Liver (tissue), 10 donors: ENCODE measurements at places on chromosomes 5 and 9. TPM values are rescaled to one million over a fixed set of nuclear protein-coding genes. Genes with fewer than 3 reads are reported as not detected.

The SPEF2 gene
- polyA plus RNA-seq: 1.3 TPM

DNA sequence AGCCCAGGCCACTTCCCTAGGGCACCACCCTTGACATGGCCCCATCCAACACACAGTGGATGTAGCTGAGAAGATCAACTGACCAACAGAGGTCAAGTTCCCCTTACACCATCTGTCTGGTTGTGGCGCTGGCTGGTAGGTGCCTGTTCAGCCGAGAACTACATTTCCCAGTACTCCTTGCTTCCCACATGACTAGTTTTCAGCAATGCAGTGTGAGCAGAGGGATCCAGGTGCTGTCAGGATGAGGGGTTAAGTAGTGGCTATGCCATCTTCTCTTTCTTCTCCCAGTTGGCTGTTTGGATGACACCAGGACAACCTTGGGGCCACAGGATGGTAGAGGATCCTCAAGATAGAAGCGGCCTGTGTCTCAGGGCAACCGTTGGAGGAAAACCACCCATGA, 48.6 kb upstream of the SH3PXD2B start:
- DNase-seq: peak; percentile 19

DNA sequence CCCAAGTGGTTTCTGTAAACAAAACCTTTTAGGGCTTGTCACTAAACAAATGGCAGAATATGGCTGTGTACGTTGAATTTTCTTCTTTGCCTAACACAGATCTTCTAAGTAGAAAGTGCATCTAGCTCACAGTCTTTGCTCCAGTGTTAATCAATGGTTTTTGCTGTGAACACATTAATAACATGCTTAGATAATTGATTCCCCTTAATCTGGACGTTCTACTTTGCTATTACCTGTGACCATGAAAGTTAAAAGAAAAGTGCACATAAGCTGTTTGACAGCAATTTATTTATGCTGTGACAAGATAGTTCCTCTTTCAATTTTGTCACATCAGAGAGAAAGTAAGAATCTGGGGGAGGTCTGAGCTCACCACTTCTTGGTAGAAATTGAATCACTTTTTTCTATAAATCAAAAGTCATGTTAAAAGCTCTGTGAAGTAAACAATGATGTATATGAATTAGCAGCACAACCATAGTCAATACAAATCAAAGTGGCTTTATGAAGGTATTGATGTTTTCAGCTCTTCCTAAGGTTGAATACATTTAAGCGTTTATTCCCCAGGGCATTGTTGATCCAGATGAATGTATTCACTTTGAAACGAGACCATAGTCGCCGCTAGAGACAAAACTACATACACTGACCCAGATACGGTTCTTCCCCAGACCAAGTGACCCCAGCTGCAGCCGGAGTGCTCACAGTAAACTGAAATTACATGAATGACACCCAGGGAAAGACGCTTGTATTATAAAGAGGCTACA, 174.6 kb upstream of the ZNF608 start:
- no peak for DNase-seq

GRCh38 chr9:21624675-21625644, 142.8 kb upstream of the IFNE start:
- DNase-seq: no peak

DNA sequence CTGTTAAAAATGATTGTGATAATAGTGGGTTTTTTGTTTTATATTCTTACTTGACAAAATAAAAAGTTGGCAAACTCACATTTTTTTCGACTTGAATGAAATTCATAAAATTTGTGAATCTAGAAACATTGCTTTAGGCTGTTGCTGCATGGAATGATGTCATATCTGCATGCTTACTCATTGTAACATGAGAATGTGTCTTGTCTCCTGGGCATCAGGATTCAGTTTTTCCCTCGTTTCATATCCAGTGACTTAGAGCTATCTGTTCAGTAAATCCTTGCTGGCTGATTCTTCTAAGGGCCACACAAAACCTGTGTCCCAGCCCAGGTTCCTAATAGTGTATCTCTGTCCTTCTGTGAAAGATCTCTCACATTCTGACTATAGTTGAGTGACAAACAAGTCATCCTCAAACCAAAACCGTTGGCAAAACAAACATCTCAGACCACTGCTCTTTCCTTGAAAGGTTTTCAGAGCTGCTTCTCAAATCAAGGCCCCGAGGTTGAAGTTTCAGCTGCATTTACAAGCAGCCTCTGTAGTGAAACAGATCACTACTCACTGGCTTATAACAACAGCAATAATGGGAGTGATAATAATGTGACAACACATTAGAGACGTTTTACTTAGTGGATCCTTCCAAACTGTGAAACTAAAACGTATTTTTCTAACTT, 95.0 kb downstream of the NPR3 start:
- no peak for DNase-seq

DNA sequence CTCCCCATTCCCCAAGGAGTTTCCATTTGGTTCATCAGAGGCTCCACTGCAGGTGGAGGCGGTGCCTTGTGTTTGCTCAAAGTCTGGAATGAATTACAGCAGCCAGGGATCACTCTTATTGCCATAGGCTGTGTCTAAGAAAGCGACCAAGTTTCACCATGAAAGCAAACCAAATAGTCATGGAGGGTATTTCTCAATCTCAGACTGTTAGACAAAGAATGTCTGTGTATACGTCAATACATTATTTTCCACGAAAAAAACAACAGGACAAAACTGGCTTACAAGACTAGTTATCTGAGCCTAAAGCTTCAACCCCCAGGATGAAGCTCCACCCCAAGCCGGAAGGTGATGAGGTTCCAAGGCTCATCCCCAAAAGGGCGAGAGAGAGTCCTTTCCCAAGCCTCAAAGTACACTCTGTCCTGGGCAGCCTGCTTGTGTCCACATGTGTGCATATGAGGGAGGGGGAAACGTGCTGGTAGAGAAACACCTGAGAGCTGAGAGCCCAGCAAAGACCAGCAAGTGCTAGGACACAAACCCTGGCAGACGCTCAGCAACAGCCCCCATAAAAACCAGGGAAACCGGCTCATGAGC, 4.3 kb downstream of the B4GALT1 start:
- DNase-seq: no peak

The SHOC1 gene
- 0.13 TPM for polyA plus RNA-seq

DNA sequence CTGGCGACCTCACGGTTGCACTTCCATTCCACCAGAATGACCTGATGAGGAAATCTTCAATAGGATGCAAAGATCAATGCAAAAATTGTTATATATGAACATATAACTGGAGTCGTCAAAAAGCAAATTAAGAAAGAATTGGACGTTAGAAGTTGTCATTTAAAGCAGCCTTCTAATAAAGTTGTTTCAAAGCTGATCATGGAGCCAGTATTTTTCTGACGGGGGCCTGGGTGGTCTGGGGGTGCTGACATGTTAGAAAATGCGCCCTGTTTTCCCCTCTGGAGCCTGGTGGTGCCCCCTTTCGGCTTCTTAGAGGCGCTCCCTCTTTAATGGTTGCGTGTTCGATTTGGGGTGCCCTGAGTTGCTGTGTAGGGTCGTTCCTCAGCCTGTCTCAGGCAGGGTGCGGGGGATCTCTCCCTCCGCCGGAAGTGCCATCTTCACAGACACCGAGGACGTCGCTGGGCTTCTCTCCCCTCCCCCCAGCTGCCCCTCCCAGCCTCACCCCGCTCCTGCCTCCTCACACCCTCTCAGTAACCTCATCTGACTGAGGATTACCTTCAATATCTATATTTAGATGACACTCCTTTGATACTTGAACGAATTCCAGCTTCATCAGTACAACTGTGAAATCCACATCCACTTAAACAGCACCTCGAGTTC, 18.3 kb downstream of the PTGES2 start:
- DNase-seq: no peak

The LECT2 gene
- polyA plus RNA-seq: 90.2 TPM

DNA sequence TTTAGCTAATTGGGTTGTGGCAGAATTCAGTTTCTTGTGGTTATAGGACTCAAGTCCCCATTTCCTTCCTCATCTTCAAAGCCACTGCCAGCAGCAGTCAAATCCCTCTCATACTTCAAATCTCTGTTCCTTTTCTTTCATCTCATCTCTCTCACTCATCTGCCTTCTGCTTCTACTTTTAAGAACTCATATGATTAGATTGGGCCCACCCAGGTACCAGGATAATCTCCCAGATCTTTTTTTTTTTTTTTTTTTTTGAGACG, 8.0 kb upstream of the REEP5 start:
- no peak for DNase-seq

The RPP25L gene
- 33.4 TPM for polyA plus RNA-seq

DNA sequence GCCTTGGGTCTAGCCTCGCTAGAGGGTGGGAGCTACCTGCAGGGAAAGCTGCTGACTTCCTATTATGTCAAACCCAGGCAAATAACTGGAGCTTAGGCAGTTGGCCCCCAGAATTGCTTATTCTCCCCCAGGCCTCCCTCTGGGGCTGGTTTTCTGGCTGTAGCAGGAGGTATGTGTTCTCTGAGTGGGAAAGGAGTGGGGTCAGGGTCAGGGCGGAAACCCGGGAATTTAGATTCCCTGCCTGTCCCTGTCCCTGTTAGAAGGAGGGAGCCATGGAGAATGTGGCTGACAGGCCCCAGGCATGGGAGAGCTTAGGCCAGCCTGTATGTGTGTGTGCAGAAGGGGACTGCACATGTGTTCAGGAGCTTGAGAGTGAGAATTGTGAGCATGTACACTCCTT, 13.6 kb upstream of the CXXC5 start:
- DNase-seq: no peak

GRCh38 chr9:102237520-102237919, 499.1 kb upstream of the GRIN3A start:
- no peak for DNase-seq

The ZDHHC11B gene
- polyA plus RNA-seq: 0.38 TPM

The HEMGN gene
- polyA plus RNA-seq: not detected

DNA sequence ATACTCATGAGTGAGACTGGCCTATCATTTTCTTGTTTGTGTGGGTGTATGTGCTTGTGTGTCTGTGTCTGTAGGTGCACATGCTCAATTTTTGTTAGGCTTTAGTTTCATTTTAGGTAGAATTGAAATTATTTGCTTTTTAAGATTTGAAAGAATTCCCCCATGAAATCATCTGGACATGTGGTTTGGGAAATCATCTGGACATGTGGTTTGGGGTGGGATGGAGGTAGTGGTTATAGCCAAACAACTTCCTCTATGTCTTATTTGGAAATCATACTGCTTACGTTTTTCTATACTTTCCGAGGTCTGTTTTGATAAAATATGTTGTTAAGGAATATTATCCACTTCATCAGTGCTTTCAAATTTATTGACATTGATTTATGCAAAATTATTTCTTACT, 485.4 kb upstream of the CLINT1 start:
- no peak for DNase-seq
